Right forelimb (tissue), 1 donor: ENCODE measurements at places on chromosomes 16 and 17.

DNA sequence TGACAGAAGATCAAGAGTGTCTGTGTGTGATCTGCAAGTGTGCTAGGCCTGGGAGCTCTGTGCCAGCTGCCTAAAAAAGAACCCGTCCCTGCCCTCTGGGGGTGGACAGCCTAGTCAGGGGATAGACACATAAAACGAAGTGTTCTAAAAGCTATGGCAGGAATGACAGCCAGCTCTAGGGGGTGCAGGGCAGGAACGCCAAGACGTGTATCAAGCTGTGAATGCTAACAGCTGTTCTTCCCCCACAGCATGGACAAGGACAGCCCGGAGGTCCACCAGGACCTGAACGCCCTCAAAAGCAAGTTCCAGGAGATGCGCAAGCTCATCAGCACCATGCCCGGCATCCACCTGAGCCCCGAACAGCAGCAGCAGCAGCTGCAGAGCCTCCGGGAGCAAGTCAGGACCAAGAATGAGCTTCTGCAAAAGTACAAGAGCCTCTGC, 5.1 kb downstream of the RASD1 start:
- DNase-seq, result no peak

DNA sequence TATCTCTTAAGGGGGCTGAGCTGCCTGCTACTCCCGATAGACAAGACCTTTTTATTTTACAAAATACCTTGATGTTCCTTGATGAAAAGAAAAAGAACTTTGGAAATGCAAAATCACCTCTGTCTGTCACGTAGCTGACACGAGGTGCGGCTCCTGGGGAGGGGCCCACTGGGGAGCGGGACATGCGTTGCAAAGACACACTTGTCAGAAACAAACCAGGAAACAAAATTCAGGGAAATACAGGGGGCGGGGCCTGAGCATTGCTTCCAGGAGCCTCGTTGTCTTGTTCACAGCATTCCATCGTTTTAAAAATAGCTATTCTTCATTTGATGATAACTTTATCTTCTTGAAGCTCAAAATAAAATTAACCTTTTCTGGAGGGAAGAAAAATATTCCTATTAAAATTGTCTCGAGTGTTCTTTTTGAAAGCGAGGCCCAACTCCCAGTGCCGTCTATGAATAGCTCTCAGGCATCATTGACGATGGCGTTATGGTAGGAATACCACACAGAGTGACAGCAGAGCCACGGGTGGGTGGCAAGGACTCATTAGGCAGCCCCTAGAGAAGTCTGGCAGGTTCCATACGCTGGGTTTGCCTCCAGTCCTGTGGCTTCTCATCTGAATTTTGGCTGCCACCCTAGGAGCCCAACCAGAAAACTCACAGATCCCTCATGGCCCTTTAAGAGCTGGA, 286.9 kb downstream of the CPPED1 start:
- DNase-seq, result no peak

DNA sequence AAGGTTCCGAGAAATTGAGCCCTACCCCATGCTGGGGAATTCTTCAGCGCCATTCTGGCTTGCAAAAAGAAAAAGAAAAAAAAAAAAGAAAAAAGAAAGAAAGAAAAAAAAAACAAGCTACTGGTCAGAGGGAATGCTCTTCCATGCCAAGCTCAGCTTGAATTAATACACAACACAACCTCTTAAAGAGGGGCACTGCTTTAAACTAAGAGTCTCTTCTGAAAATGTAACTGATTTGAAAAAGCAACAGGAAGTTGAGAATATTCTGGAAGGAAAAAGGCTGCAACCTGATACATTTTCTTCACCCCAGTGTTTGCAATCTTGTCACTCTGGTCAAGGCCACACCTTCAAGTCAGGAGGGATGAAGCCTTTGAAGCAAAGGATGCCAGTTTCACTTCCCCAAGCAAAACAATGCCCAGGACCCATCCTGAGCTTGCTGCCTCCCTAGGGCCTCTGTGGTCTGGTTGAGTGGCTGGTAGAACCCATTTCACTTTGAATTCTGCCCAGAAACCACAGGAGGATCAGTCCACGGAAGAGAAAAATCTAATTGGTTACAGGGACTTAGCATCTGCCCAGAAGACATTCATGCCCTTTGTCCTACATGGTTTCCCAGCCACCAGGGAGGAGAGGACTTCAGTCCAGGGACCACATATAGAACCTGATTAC, 389.7 kb downstream of the SOX9 start:
- no peak for DNase-seq

- DNase-seq, result no peak
These were observed 114.8 kb upstream of the FOXF1 start for GRCh38 chr16:86395477-86395876.
